Right hindlimb (tissue), 1 donor: ENCODE measurements at places on chromosomes 16 and 17.

DNA sequence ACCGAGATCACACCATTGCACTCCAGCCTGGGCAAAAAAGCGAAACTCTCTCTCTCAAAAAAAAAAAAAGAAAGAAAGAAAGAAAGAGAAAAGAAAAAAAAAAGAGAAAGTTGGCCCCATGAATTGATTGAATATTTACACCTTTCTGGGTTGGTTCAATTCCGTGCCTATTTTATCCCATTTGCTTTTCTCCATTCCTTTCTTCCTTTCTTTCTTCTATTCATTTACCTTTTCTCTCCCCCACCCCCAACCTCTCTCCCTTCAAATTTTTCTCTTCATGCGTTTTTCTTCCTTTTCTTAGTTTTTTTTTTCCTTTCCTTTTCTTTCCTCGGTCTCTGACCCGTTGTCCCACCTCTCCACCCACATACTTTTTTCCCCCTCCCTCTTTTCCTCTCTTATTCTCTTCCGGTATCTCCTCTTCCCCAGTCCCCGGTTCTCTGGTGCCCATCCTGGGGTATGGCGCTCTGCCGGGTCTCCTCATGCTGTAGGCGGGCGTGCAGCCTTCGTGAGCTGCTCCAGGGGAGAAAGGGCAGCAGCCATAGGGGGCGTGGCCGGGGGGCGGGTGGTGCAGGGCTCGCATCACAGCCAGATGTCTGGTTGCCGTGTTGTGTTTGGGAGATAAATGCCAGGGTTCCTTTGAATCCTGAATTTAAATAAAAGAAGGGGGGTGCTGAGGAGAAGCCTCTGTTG, 5.3 kb upstream of the COL1A1 start:
- DNase-seq: peak; percentile 87

DNA sequence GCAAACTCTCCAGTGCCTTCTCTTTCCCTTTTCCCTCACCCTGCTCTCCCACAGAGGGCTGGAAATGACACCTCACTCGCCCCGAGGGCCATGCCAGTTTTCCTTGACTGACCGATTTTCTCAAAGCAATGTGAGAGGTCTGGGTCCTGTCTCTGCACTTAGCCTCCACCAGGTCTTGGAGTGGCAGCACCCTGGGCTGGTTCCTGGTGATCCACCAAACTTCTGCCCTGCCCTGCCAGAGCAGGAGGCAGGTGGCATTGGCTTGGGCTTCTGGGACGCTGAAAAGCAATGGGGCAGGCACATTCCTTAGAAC, 97.5 kb downstream of the RAB11FIP4 start:
- no peak for DNase-seq

GRCh38 chr17:48244121-48244711, 136.7 kb downstream of the SNX11 start:
- DNase-seq: no peak

- DNase-seq: peak; percentile 65
Measured at GRCh38 chr16:24858219-24859041, 12.7 kb downstream of the SLC5A11 start.

DNA sequence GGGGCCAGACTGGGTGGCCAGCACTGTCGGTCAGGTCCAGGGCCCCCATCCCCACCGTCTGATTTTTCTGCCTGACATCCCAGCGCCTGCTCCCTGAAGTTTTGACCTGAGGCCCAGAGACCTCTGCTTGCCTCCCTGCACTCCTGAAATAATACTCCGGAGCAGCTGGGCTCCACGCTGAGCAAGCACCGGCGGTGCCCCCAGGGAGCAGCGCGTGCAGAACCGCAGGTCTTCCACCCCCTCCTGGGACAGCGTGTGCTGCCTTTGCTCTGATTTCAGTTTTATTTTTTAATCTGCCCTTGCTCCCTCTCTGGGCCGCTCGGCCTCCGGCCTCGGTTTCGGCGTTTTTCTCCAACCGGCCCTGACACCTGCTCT, 132.4 kb upstream of the GSE1 start:
- DNase-seq: no peak

DNA sequence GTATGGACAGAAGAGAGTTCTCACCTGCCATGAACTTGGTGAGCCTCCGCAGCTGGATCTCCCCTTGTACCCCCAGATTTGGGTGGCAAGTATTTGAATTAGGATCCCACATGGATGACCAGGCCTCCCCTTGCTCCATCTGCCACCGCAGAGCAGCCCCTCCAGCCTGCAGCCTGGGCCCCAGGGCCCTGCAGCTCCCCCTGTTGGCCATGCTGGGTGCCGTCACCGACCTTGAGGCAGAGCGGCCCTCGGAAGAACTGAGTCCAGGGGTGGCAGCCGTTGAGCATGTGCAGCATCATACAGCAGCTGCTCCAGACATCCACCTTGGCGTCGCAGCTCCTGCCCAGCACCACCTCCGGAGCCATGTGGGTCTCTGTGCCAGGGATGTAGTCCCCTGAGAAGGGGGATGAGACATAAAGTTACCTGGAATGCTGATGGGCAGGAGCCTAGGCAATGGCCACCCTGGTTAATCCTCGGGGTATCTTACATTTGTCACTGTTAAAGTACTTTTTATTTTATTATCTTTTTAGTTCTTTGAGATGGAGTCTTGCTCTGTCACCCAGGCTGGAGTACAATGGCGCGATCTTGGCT, 9.0 kb upstream of the SPATA32 start:
- no peak for DNase-seq

- DNase-seq: no peak
Measured at GRCh38 chr16:20865420-20866131, 34.6 kb downstream of the DCUN1D3 start.

DNA sequence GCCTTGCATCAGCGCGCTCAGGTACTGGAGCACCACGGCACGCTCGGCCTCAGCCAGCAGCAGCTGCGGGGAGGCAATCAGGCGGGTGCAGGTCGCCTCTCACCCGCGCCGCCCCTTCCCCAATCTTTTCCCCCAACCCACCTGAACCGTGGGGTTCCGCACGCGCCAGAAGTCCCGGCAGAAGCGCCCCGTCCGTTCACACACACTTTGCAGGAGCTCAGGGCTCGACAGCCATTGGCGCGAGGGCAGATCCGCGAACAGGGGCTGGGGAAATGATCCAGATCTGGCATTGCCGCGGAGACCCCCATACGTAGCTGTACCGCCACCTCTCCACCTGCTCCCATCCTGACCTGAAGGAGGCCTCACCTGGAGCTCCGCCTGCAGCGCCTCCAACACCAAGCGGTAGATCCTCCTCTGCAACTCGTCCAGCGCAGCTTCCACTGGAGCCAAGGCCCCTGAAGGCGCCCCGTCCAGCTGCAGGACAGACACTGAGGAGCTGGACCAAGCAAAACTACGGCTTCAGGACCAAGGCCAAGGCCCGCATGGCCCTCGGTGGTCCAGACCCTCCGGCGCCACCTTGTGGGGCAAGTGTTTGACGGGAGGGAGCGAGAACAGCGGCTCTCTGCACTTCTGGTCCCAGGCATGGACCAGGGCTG, 1.4 kb upstream of the MATCAP1 start:
- DNase-seq: peak; percentile 94

DNA sequence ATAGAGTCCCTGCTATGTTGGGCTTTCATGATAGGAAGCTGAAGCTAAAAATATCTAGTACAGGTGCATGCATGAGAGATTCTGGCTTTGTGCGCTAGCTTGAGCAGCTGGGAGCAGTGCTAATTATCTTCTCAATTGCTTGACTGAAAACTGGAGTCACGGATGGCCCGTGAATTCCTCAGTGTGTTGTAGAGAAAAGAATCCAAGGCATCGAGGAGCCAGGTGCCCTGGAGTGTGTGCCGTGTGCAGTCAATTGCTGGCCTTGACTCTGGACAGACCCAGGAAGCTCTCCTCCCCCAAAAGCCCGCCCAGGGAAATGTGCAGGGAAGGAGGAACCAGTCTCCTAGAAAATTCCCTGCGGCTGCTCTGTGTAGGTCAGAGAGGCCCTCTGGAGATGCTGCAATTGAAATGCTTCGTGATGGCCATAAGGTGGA, 14.2 kb downstream of the LGALS3BP start:
- no peak for DNase-seq

- DNase-seq: no peak
Measured at GRCh38 chr17:44653384-44653783, 2.9 kb upstream of the MEIOC start.

- peak; percentile 56 for DNase-seq
Measured at GRCh38 chr17:18319604-18320256, 4.6 kb downstream of the SMCR8 start.

GRCh38 chr17:33888455-33888854, 366.6 kb upstream of the CCL2 start:
- no peak for DNase-seq

GRCh38 chr17:29828676-29829284, 101.2 kb downstream of the SSH2 start:
- DNase-seq: no peak

GRCh38 chr17:68238164-68238870, 9.5 kb upstream of the AMZ2 start:
- no peak for DNase-seq

- no peak for DNase-seq
Measured at GRCh38 chr16:101586-101985, 23.6 kb downstream of the MPG start.

DNA sequence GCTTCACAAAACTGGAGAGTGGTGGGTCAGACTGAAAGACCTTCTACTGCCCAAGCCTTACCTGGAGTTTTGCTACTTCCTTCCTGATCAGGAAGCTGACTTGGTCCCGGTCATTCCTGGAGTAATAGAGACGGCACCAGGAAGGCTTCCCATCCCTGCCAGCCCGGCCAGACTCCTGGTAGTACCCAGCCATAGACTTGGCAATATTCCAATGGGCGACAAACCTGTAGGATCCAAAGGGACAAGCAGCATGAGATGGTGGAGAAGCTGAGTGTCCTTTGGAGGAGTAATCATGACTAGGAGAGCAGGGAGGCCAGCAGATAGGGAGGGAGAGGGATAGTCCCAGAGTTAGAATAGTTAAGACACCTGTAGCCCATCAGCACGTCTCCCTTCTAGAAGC, 8.7 kb downstream of the RECQL5 start:
- DNase-seq: no peak

GRCh38 chr16:57041182-57042156, 50.9 kb upstream of the CPNE2 start:
- no peak for DNase-seq

- no peak for DNase-seq
Measured at GRCh38 chr17:57408071-57408811, 151.9 kb downstream of the MSI2 start.

DNA sequence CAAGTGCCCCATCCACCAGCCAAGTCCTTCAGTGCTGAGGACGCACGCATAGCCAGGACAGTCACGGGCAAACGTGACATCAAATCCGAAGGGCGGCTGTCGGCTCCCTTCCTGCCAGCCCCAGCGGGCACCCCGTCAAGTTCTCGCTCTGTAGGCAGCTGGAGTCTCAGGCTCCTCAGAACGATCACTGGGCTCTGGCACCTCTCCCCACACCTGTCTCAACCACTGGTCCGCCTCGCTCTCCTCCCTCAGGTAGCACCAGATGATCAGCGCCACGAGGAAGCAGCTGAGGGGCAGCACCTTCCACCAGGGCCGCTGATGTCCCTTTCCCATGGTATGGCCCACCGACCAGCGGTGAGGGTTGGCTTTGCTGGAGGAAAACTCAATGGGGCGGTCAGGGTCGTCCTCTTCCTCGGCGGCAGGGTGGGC, 422 bp downstream of the UQCC4 start:
- no peak for DNase-seq
